CD4-positive, CD25-positive, alpha-beta regulatory T cell (primary cell): ENCODE measurements at places on chromosomes 16 and 17.

GRCh38 chr17:57468932-57469775, 212.8 kb downstream of the MSI2 start:
- DNase-seq = no peak

- no peak for DNase-seq
Observed at GRCh38 chr16:27152801-27153200, 50.5 kb upstream of the KDM8 start.

DNA sequence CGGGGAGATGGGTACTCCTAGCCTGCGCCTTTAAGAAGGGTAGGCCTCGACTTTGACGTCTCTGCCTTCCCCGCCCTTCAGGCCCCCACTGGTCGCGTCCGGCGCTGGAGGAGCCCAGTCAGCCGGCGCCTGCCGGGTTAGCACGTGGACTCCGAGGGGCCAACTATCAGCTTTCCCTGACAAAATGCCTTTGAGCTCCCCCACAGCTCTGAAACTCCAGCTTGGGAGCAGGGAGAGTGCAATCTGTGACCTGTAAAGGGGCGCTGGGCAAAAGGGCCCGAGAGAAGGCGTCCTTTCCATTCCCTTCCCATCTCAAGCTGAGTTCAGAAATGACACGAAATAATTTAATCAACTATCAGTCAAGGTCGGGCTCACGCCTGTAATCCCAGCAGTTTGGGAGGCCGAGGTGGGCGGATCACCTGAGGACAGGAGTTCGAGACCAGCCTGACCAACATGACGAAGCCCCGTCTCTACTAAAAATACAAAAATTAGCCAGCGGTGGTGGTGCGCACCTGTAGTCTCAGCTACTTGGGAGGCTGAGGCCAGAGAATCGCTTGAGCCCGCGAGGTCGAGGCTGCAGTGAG, 2.3 kb upstream of the SLC25A39 start:
- DNase-seq = peak; percentile 94

- DNase-seq = no peak
Observed at GRCh38 chr17:79171188-79171587, 96.6 kb downstream of the ENGASE start.

DNA sequence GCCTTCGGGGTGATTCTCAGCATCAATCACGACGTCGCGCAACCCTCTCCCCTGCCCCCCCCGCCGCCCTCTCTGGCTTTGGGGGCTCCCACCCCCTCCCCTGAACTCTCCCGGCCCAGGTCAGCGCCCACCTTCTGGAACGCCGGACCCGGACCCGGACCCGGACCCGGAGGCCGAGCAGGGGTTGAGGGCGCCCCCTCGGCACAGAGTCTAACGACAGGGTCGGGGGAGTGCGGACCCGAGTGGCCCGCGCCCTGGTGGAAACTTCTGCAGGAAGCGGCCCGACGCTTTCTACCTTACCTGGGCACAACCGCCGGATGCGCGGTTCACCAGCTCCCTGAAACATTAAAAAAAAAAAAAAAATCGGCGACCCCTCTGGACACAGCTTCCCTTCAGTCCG, 16.2 kb downstream of the SALL1 start:
- DNase-seq = no peak

DNA sequence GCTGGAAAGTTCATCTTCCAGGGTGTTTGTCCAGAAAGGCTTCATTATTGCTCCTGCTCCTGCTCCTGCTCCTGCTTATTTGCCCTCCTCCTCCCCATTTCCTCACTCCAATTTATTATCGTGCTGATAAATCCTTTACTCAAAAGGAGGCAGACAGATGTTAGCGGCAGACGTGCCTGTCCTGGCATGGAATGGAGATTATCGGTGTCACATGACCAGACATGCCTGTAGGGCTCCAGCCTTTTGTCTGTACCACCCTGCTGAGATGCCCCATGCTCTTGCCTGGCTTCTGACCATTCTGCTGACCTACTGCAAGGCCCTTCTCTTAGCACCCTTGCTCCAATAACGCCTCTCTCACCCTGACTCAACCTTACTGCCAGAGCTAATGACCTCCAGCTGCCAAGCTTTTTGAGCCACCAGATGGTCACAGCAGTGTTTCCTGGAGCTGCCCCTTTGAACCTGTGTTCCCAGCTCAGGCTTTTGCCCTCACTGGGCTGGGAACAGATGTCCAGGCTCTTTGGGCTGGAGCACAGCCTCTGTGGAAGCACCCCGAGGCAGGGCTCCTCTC, 12.8 kb downstream of the DNAH9 start:
- no peak for DNase-seq

DNA sequence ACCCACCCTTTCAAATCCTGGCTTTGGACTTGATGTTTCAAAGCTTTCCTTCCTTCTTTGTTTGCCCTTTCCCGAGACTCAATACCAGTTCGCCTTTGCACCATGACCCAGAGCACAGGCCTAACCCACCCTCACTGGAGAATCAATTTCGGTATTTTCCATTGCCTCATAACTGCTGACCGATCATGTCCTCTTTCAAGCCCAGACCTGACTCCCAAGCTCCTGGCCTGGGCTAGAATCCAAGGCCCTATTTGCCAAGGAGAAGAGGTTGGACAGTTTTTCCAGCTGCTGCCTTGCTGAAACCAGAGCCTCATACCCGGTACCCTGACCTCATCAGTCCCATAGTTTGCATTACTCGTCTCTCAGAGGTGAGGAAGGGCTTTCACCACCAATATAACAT, 35.3 kb upstream of the HELZ start:
- no peak for DNase-seq

GRCh38 chr17:21470861-21471260, 94.7 kb downstream of the KCNJ12 start:
- no peak for DNase-seq

GRCh38 chr17:46197530-46197929, 4.3 kb upstream of the KANSL1 start:
- DNase-seq = no peak

DNA sequence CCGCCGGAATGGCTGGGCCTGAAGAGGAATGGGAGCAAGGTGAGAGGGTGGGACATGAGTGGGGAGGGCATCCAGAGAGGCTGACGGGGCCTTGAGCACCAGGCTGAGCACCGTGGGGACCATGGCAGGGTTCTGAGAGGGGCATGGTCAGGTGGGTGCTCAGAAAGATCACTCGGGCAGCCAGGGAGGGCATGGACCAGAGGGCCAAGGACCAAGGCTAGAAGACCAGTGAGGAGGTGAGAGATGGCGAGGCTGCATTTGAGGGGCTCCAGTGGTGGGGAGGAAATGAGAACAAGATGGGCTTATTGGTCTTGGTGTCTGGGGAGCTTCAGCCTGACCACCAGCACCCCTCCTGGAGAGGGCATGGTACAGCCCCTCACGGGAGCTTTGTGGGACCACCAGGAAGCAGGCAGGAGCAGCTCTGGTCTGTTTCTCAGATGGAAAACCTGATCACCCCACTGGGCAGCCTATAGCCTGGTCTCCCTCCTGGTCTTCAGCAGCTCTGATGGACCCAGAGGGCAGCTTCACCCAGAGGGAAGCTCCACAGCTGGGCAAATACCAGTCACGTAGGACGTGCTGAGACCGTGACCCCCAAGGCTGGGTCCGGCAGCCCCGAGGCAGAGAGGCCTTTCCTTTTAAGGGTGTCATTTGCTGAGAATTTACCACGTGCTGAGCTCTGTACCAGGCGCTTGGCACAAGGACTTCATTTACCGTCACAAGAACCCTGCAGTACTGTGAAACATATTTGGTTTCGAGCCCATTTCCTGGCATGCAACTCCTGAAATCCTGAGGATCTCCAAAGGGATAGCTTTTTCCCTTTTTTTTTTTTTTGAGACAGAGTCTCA, 11.4 kb upstream of the NCBP3 start:
- DNase-seq = no peak

DNA sequence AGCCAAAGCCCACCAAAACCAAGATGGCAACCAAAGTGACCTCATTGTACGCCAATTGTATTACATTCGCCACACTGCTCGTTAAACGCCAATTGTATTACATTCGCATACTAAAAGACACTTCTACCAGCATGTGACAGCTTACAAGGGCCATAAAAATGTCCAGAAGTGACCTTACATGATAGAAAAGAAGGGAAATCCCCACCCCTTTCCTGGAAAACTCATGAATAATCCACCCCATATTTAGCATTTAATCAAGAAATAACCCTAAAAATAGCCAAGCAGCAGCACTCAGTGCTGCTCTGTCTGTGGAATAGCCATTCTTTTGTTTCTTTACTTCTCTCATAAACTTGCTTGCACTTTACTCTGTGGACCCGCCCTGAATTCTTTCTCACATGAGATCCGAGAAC, 25.7 kb downstream of the PSMD7 start:
- no peak for DNase-seq

DNA sequence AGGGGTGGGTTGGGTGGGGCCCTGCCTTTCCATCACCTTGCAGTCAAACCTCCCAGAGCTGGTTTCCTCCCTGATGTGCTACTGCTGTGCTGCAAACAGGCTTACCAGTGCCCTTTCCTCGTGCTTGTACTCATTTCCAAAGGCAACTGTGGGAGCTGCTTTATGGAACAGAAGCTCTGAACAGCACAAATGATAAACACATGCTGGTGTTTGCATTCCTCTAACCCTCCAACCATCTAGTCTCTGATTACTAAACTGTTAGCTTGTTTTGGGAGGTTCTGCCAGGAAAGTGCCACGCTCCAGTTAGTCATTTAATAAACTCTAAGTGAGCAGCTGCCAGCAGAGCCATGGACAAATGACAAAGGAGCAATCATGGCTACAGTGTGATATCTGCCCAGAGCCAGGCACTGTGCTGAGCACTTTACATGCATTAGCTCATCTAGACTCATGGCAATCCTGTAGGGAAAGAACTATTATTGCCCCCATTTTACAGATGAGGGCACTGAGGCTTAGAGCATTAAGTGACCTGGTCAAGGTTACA, 110.4 kb downstream of the VAT1L start:
- DNase-seq = no peak

DNA sequence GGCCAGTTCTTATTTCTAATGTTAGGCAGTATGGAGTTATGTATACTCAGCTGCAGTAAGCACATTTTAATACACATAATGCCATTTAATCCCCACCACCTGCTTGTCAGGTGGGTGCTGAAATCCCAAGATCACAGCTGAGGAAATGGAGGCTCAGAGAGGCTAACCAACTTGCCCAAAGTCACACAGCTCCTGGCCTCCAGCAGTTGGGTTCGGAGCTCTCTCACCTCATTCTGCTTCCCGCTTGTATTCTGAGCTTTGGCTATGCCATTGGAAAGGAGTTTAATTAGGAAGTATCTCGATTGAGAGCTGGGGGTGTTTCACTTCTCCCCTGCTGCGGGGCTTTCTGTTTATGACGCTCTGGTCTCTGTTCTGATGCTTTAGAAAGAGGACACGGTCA, 72.6 kb upstream of the CACNG5 start:
- DNase-seq = no peak

- DNase-seq = peak; percentile 37
Observed at GRCh38 chr17:35531160-35531559, 6.3 kb downstream of the SLFN12L start.

DNA sequence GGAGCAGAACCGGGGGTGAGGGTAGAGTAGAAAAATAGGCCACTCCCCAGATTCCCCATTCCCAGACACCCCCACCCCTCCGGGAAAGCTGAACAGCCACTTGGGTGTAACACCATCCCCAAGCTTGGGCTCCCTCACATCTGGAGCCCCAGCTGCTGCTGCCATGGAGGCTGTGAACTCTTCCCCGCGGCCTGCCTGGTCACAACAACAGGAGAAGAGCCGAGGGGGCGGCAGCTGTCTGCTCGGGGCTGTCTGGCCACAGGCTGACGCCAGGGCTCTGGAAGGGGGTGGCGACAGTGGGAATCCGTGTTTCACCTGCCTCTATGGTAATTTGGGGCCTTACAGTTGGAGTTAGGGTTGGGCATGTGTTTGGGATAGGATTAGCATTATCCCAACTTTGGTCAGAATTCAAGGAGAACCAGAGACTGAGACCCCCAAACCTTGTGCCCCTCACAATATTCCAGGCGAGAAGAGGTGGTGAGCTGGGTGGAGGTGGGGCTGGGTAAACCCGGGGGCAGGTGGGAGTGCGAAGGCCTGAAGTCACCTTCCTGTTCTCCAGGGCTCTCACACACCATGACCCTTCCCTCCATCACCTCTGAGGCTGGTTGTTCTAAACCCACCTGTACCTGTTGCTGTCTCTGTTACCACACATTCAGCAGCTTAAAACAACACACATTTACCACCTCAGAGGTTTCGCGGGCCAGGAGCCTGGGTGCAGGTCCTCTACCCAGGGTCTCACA, 29.7 kb upstream of the NXPH3 start:
- DNase-seq = no peak

GRCh38 chr16:53757971-53758609, 54.1 kb downstream of the FTO start:
- DNase-seq = no peak

DNA sequence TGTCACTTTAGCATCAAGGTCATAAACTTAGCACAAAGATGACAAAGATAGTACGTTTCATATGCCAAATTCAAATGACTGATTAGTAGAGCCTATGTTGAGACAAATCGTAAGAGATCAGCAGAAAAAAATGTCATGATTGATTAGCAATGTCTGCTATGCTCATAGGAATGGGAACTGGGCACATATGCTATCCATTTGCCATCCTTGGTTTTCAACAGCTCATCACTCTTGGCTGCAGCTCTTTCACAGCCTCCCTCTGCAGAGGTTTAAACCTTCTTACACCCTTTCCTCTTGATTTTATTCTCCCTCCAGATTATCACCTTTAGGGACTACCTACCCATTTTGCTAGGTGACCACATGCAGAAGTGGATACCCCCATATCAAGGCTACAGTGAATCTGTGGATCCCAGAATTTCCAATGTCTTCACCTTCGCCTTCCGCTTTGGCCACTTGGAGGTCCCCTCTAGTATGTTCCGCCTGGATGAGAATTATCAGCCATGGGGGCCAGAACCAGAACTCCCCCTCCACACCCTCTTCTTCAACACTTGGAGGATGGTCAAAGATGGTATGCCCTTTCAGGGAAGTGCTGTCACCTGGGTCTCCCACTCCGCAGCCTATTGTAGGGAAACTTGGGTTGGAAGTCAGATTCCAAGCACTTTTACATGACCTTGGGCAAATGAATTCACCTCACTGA, 16.2 kb downstream of the MPO start:
- DNase-seq = no peak

GRCh38 chr17:68182940-68183551, 64.8 kb upstream of the AMZ2 start:
- peak; percentile 78 for DNase-seq

DNA sequence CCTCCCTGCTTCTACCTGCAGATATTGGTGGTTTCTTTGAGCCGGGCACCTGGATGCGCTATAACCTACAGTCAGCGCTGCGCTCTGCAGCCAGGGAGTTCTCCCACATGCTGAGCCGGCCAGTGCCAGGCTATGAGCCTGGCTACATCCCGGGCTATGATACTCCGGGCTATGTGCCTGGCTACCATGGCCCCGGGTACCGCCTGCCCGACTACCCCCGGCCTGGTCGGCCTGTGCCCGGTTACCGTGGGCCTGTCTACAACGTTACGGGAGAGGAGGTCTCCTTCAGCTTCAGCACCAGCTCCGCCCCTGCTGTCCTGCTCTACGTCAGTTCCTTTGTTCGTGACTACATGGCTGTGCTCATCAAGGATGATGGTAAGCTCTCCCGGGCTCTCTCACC, 13.2 kb downstream of the CNTNAP1 start:
- no peak for DNase-seq
